ENCODE measurements at places on chromosomes 16 and 17.

DNA sequence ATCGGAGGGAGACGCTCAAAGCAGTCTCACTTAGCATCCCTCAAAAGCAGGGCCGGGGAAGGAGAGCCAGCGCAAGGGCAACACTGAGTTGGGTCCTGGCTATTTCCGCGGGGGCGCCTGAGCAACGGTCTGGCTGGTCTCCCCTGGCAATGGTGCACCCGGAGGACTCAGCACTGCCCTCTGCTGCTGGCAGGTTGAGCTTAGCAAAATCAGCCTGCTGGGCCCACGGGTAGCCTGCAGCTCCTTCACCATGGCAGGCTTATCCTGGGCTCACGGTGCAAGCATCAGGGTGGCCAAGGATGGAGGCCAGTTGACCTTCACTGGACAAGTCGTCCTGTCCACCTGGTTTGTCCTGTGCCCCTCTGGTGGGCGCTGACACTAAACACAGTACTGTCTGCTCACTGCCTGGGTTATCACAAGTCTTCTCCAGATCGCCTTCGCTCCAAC lies 14.4 kb upstream of the ALDH3A1 start:
- DNase-seq, result peak; percentile 56

DNA sequence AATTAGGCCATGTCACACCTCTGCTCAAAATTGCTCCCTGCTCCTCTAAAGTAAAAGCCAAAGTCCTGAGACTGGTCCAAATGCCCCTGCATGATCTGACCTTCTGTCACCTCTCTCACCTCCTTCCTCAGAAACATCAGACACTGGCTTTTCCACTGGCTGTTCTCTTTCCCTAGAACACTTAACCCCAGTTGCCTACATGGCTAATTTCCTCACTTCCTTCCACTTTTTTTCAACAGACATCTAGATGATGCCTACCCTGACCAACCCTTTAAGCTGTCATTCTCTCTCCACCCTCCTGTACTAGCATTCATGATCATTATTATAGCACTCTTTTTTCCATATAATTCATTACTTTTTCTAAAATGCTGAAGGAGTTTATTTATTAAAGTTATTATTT lies 31.0 kb downstream of the CCT6B start:
- DNase-seq, result no peak

GRCh38 chr17:34242587-34243363 lies 12.3 kb upstream of the CCL2 start:
- peak; percentile 41 for DNase-seq

DNA sequence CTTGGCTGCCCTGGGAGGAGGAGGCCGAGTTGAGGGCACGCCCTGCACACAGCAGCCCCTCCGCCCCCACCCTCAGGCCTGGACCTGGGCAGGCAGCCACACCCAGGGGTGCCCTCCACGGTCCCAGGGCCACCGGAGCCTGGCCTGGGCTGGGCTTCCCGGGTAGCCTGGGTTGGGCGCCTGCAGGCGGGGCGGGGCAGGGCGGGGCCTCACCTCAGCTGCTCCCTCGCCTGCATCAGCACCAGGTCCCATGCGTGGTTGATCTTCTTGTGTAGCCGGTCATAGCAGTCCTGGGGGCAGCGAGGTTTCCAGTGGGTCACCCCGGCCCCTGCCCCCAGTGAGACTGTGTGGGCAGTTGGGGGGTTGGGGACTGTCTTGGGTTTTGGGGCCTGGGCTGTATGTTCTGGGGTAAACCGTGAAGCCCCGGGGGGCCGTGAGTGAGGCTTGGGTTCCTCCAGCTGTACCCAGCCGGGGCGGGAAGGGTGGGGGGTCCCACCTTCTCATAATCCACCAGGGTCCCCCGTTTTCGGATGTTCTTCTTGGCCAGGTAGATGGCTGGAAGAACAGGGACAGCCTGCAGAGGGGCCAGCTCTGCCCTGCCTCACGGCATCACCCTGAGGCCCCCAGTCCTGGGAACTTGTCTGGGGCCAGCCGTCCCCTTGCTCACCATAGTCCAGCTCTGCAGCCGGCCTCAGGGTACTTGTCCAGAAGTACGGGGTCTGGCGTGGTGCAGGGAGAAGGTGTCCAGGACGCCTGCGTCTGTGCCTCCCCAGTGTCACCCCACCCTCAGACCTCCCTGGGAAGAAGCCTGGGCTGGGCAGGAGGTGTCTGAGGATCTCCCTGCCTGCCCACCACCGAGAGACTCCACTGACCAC lies 2.0 kb downstream of the RGS11 start:
- no peak for DNase-seq

DNA sequence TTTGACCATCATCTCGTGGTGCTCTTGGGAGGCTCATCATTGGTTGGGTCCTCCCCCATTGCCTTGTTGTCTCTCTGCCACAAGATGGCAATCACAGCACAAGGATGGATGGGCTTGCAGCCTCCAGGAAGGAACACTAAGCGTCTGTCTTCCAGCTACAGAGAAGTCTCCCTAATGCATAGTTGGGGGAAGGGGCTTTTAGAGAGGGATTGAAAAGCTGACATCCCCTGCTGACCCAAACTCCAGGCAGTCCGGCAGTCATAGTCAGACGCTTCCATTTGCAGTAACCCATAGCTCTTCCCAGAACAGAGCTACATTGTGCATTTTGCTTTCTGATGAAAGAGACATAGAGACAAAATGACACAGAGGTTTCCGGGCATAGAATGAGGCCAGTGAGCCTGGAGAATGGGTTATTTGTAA lies 111.4 kb downstream of the UTP18 start:
- DNase-seq, result peak; percentile 68

- no peak for DNase-seq
These were observed 64.4 kb upstream of the LRRC37A3 start for GRCh38 chr17:64983708-64984107.

- DNase-seq, result no peak
These were observed 40.1 kb upstream of the ZFP90 start for GRCh38 chr16:68499006-68499405.

DNA sequence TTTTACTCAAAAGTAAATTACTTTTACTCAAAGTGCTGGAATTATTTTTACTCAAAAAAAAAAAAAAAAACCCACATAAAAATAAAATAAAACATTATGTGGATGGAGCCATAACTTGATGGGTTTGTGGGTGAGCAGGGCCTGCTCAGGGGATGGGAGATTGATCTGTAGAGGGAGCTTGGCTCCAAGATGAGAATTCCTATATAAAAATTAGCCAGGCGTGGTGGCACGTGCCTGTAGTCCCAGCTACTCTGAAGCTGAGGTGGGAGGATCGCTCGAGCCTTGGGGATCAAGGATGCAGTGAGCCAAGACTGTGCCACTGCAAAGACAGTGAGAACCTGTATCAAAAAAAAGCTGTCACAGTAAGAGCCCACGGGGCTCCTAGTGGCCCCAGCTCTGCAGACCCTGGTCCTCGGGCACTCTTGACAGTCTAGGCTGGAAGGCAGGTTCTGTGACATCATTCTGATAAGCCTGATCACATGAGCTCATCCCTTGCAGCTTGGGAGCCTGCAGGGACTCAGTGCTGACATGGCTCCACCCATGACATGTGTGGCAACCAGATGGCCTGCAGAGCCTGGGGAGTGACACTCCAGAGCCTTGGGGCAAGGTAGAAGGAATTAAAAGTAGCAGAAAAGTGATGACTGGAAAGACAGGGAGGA lies 42.5 kb downstream of the ST3GAL2 start:
- DNase-seq, result peak; percentile 25

- peak; percentile 49 for DNase-seq
These were observed 499 bp downstream of the PIP4K2B start for GRCh38 chr17:38798614-38799500.

DNA sequence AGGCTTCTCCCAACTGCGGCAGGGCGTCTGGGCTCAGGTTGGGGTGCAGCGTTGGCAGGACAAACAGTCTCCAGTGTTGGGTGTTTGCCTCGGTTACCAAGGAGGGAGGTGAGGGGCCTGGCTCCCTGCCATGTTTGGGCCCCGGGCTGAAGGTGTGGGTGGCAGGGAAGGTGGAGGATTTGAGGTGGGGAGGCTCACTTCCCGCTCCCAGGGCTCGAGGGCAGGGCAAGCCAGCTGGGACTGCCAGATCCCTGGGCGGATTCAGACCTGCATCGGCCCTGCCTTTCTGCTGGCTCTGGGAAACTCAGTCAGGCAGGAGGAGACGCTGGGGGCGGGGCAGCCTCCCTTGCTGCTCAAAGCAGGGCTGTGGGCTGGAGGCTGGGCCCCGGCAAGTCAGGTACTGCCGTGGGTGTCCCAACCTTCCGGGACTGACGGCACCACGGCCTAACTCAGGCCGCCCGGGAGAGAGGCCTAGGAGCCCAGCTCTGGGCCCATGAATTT lies 31.3 kb upstream of the KRT17 start:
- DNase-seq, result no peak

GRCh38 chr17:18158022-18158600 lies 25.5 kb upstream of the ALKBH5 start:
- peak; percentile 73 for DNase-seq

DNA sequence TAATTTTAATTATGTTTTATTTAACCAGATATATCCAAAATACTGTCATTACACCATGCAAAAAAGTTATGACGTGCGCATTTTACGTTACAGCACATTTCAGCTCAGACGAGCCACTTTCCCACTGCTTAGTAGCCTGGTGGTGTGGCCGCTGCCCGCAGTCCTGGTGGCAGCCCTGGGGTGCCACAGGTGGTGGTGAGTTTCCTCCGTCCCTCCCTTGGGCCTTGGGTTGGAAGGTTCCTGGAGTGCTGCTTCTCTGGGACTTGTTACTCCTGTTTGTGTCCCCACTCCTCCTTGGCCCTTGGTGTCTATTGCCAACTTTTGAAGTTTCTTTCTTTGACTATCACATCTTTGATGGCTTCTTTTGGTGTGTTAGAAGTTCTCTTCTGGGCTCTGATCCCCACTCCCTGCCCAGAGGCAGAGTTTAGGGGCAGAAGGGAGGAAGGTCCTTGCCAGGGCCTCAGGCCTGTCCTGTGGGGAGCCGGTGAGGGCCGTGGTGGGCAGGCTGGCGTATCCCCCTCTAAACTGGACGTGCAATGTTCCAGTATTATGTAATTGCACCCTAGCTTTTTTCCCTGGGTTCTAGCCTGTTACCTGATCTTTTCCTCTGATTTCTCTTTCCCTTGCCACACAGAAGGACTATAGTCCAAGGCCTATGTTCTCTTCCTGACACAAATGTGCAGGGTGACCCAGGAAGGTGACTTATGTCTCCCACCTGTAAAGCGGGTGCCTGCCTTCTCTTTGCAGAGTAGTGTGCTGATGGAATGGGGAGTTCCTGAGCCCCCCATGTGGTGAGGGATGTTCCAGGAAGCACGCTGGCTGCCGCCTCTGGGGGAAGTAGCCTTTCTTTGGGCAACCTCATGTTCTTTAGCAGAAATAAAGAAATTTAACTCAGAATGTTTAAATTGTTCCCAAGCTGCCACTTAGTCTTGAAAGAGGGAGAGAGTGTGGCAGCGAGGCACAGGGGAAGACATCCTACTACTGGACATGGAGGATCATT lies 8.4 kb downstream of the MPRIP start:
- DNase-seq, result no peak

DNA sequence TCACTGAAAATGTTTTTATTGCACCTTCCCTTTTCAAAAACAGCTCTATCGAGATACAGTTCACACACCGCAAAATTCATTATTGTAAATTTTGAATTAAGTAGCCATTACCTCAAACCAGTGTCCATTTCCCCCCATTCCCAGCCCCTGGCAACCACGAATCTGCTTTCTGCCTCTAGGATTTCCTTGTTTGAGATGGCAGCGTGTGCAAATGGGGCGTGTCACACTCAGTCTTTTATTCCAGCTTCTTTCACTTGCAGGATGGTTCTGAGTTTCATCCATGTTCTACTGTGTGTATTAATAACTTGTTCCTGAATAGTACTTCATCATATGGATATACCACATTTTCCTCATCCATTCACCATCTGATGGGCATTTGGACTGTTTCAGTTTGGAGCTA lies 14.8 kb downstream of the ACSF3 start:
- DNase-seq, result no peak

DNA sequence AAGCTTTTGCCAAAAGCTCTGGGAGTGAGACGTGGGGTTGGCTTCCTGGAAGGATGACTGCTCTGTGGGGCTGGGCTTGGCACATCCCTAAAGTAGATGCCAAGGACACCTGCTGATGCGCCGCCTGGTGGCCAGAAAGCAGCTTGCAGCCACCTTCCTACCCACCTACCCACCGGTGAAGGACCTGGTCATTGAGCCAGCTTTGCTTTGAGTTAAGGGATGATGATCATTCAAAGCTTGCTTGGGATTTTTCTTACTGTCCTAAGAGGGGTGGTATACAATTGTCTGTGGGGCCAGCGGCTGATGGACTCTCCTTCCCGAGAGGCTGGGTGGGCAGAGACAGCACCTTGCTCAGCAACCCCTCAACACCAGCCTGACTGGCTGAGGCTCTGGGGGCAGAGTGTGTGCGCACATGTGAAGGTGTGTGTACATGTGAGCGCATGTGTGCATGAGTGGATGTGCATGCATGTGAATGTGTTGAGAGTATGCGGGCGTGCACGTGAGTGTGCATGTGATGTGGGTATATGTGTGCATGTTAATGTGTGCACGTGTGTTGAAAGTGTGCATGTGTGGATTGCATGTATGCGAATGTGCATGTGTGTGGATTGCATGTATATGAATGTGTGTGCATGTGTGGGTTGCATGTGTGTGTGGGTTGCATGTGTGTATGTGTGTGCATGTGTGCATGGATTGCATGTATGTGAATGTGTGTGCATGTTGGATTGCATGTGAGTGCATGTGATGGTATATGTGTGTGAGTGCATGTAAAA lies 18.6 kb downstream of the C1QTNF1 start:
- peak; percentile 56 for DNase-seq

- DNase-seq, result no peak
These were observed 13.9 kb upstream of the HES7 start for GRCh38 chr17:8137645-8138373.

GRCh38 chr17:75571885-75572215 lies 15.8 kb upstream of the MYO15B start:
- no peak for DNase-seq

GRCh38 chr17:82803606-82804005 lies 36.2 kb downstream of the ZNF750 start:
- DNase-seq, result no peak

DNA sequence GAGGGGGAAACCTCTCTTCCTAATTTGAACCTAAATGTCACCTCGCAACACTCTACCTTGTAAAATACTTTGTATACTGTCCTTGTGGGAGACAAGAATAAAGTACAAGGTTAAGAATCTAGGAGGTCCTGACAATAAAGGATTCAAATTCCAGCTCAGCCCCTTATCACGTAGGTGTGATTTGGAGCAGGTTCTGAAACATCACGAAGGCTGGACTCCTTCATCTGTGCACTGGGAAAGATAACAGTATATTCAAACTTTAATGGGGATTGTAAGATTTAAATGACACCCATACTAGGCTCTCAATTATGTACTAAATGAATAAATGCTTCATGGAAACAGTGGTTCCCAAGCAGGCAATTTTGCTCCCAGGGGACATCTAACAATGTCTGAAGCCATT lies 2.1 kb downstream of the TXNDC11 start:
- no peak for DNase-seq

Data from fibroblast of skin of scalp (primary cell).